ENCODE measurements at places on chromosomes 6 and 20.

DNA sequence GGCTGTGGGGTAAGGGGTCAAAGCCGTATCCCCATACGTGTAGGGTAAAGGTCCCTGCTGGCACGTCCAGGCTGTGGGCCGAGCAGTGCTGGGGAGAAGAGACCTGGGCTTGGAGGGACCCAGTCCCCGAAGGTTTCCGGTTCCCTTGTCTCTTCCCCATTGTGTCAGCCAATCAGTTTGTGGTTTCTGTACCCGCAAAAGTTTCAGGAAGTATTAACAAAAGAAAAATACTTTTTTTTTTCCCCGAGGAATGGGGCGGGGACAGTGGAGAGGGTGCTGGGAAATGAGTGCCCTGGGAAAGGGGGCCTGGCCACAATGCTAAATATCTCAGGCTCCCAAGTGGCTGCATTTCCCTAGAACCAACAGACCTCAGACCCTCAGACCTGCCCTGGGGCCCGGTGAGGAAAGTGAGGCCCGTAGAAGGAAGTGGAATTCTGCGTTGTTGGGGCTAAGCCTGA is 15.2 kb upstream of the AMD1 start:
- no peak for DNase-seq

GRCh38 chr6:55913228-55914195 is 38.1 kb upstream of the BMP5 start:
- no peak for DNase-seq

DNA sequence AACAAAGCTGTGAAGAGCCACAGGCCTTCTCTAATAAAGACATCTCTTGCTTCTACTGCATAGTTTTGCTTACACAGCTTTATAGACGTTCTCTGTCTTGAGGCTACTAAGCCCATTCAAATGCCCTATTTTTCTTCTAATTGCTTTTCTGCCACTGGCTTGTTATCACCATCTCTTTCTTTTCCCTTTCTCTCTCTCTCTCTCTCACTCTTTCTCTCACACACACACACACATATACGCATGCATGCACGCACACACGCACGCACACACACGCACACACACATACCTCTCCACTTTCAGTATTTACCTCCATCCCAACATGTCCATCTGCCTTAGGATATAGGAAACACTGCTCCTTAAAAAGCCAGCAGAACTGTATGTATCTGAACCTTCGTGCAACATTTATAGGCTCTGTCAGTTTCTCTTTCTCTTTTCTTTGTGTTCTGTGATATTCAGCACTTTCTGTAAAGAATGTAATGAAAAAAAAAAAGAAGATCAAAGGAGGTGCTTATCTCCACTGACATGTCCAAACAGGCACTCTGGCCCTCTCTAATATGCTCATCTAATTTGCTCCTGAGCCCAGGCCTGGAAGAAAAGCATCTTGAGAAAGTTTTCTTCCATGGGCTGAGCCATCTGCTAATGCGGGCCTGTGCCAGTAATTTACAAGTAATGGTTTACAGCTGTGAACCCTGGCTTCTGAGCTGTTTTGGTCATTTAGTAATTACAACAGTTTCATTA is 1046.7 kb upstream of the MAP3K7 start:
- no peak for DNase-seq

DNA sequence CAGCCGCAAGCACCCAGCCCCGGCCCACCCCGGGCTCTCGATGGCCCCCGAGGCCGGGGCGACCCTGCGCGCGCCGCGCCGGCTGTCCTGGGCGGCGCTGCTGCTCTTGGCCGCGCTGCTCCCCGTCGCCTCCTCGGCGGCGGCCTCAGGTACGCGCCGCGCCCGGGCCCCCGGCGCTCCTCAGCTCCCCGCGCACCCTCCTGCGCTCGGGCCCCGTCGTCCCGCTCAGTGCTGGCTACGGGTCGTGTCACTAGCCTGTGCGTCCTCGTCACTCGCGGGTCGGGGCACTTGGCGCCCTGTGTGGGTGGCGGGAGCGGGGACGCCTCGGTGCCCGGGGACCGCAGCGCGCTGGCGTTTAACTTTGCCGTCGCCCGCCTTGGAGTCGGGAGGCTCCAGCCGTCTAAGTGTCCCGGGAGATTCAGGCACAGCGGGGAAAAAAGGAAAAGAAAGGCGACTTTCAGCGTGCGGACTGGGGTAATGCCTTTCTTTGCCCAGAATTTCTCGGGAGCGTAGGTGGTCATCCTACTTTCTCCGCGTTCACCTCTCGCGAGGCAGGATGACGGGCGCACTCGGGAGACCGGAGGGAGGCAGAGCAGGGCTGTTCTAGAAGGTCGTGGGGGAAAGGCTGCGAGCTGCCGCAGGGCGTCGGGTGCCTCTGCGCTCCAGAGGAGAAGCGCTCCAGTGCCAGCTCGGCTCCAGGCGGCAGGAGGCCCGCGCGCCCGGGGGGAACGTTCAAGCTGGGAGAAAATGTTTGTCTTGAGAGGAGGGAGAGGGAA is 545 bp downstream of the FNDC1 start:
- no peak for DNase-seq

DNA sequence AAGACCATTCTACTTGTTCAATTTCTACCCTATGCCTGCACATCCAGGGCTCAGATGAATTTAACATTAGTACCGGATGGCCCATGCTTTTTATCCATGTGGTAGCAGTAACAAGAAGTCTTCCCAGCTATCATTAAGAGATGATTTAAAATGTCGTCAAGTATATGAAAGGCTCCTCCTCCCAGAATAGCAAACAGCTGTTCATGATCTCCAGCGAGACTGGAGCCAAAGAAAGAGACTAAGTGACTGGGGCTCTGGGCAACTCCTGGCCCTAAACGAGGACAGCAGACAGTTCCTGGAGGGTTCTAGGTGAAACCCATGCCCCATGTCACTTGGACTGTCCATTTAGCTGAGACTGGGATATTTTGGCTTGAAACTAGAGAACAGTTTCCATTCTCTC is 160.8 kb downstream of the CDC5L start:
- no peak for DNase-seq

- no peak for DNase-seq
Observed at GRCh38 chr20:63322146-63322932, 29.4 kb downstream of the COL20A1 start.

DNA sequence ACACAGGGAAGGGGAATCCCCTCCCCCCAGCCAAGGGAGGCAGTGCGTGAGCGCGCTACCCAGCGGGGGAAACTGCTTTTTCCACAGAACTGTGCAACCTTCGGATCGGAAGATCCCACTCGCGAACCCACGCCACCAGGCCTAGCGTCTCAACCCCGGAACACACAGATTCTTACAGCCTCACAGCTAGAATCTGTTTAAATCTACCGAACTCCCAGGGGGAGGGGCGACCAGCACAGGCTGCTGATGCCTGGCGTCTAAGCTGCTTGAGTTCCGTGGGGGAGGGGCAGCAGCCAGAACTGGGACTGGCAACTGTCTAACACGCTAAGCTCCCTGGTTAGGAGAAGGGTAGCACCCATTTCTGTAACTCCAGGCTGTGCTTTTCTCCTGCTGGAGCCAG is 217.3 kb upstream of the TENT5A start:
- no peak for DNase-seq

DNA sequence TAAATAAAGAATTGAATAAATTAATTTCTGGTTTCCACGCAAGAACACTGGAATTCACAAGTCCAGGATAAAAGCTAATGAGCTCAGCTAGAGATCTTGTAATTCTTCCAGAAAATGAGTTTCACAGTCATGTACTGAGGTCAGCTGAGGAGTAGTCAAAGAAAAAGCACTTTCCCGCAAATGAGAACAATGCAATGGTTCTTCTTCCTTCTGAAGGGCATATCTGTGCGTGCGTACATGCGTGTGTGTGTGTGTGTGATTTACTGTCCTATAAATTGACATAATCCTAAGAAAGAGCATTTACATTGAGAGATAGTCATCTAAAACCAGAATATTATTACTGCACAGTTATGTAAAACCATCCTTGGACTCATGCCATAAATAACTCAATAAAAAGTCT is 968.9 kb upstream of the EYS start:
- DNase-seq, result no peak
